ENCODE measurements at places on chromosomes 6 and 20.

- DNase-seq: no peak
These were observed 1.4 kb downstream of the NCOA6 start for GRCh38 chr20:34824026-34824425.

- no peak for DNase-seq
These were observed 287.3 kb upstream of the PLN start for GRCh38 chr6:118260833-118261232.

DNA sequence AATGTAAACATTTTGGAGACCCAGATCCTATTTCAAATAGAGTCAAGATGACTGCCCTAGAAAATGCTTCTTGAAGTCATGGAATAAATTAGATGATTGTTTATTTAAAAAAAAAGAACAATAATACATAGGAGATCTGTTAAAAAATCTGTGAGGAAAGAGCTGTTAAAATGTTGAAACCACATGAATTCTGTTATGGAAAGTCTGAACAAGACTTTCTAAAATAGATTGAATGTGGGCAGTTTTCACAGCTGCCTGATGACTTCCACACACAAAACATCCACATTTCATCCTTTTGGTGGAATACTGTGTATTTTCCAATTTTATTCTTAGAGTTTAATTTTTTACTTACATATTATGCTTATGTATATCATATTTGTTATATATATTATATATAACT is 186.1 kb downstream of the LAMA2 start:
- no peak for DNase-seq

GRCh38 chr20:62048821-62049291 is 16.8 kb downstream of the TAF4 start:
- no peak for DNase-seq

DNA sequence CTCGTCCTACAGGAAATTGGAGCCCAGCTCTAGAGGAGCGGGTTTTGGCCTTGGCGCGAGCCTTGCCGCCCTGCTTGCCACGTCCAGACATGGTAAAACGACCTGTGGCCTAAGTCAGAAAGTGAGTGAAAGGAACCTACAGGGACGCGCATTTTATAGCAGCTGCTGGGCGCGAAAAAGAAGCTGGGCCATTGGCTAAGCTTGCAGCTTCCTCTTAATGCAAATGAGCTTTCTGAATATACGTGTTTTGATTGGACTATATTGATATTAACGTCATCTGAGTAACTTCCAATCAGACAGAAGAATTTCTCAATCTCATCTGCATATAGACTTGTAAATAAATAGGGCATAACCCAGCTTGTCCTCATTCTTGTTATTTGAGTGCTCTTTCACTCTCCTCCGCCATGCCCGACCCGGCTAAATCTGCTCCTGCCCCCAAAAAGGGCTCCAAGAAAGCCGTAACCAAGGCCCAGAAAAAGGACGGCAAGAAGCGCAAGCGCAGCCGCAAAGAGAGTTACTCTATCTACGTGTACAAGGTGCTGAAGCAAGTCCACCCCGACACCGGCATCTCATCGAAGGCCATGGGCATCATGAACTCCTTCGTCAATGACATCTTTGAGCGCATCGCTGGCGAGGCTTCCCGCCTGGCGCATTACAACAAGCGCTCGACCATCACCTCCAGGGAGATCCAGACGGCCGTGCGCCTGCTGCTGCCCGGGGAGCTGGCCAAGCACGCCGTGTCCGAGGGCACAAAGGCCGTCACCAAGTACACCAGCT is 18.9 kb downstream of the OR2B2 start:
- peak; percentile 89 for DNase-seq

- DNase-seq: no peak
These were observed 3.5 kb downstream of the TGM3 start for GRCh38 chr20:2299301-2299700.

DNA sequence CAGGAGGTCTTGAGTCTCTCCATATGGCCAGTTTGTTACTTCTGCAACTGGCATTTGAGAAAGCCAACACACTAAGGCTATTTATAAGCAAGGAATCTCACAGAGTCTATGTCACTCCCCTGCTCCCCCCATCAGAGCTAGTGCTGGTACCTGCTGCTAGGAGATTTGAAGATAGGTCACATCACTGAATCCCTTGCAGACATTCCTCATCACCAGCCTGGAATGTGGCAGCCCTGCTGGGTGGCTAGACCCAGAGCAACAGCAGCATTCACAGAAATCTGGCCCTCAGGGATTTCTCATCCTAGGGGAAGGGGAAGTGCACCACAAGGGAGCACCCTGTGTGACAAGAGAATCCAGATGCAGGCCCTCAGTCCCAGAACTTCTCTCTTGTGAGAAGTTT is 672.1 kb downstream of the HACE1 start:
- no peak for DNase-seq

GRCh38 chr6:16486661-16487060 is 248.3 kb downstream of the GMPR start:
- DNase-seq: no peak

GRCh38 chr6:46491628-46492547 is 639 bp upstream of the RCAN2 start:
- peak; percentile 61 for DNase-seq

DNA sequence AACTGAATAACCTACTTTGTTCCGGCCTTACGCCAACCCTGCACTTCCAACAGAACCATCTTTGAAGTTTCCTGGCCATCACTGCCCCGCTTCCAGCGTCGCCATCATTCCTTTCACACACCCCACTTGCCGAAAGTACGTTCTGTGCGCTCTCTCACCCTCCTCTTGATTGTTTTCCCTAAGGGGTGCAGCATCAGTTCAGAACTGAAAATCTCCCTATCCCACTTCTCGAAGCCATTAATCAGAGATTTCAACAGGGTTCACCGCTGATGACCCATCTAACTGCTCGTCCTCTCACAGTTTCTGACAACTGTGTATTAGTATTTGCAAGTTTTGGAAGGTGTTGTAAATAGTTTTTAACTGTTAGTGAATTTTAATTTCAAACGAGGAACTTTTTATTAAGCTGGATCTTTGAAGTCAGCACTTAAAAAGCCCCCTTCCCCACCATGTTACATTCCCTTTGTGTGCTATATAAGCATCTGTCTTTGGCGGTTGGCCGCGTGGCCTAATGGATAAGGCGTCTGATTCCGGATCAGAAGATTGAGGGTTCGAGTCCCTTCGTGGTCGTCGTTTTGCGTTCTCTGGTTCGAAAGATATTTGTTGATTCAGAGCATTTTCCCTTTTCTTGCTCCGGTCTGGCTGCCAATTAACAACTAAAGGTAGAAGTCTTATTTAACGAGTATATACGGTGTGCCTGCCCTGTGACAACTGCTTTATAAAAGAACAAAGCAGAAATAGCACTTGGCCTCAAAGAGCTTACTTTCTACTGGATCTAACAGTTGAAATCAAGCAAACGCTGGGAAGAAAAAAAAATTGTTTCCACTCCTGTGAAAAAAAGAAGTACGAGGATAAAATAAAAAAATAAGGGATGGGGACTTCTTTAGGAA is 42.6 kb downstream of the TRIM27 start:
- peak; percentile 67 for DNase-seq

- no peak for DNase-seq
These were observed 19.4 kb downstream of the DSTN start for GRCh38 chr20:17589161-17589834.

GRCh38 chr20:43506238-43506637 is 1.3 kb upstream of the L3MBTL1 start:
- no peak for DNase-seq

DNA sequence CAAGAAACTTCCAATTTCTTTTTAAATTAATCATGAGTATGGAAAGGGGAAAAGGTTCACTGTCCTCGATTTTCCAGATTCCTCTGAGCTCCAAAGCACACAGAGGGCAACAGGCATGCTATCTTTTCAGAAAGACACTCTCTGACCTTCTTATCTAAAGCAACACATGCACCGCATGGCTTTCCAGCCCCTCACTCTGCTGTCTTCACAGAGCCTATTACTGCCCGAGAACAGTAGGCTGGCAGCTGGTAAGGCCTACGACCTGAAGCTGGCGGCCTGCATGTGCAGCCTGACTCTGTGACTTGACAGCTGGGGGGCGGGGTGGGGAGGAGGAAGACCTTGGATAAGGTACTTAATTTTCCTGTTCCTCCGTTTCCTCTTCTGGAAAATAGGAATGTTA is 86.3 kb downstream of the ELOVL4 start:
- no peak for DNase-seq

GRCh38 chr6:168193816-168194721 is 115.1 kb upstream of the FRMD1 start:
- DNase-seq: no peak

- no peak for DNase-seq
These were observed 44.7 kb downstream of the TNFAIP3 start for GRCh38 chr6:137911675-137912191.

DNA sequence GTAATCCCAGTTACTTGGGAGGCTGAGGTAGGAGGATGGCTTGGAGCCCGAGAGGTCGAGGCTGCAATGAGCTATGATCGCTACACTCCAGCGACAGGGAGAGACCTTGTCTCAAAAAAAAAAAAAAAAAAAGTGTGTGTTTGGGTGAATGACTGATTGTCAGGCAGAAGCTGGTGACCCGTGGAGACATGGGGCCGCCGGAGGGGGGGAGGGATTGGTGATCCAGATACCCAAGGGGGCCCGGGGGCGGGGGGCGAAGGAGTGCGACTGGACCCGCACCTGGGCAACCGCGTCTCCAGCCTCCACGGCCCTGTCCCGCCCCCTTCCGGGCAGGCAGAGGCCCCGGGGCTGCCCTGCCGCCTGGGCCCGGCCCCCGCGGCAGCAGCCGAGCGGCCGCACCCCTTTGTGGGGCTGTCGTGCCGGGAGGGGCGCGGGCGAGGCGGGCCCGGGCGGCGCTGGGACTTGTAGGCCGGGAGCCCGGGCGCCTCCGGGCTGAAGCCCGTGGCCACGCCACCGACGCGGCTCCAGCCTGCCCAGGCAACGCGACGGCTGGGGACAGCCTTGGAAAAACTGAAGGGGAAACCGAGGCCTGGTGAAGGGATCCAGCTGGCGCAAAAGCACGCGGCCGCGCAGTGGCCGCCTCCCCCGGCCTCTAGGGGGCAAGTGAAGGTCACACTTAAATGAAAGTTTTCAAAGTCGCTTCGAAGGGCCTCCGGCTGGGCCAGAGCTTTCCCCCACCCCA is 2.1 kb upstream of the RBM38 start:
- peak; percentile 90 for DNase-seq

DNA sequence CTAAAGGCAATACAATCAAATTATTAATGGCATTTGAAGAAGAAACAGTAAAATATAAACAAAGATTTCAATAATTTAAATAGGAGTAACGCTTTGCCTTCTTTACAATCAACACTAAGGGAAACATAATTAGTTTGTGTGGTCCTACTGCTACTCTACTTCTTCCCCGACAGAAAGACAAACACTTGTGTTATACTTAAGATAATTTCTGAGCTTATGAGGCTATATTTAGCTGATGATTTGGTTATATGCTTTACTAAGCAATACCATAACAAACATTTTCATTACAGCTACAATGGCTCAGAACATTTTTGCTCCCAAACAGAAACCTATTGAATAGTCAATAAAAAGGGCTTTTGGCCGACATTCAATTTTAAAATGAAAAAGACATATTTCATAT is 1217.2 kb upstream of the GJE1 start:
- no peak for DNase-seq

GRCh38 chr6:15426901-15427300 is 181.0 kb downstream of the JARID2 start:
- no peak for DNase-seq

DNA sequence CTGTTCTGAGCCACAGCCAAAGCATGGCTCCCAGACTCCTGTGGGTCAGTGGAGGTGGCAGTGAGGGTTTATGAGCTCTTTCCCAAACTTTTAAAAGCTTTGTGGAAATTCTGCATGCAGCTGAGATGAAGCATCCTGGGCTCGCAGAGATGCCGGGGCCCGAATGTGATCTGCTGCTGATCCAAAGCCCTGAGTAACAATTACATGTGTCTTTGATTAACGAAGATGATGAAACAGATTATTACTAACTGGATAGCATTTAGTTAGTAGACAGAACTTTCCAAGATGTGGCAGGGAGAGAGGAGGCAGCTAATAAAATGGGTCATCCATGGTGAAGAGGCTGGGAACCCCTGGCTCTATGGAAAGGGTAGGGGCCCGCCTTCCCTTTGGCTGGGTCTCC is 43.9 kb upstream of the MDFI start:
- DNase-seq: no peak

- DNase-seq: no peak
These were observed 37.9 kb upstream of the PNRC1 start for GRCh38 chr6:89042664-89043063.

DNA sequence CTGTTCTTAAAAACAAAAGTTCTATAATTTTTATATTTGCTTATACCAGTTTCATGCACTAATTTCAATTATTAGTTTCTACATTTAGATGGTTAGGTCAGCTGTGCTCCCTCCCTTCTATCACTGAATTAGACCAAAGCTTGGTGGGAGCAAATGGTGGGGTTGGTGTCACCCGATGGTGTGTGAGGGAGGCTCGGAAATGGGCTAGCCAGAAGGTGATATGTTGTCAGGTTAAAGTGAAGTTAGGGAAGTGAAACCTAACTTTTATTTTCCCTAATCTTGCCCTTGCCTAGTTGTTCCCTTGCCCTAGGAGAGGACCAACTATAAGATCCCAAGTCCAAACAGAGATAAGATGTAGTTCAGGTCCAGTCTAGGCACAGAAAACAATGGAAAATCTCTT is 38.7 kb downstream of the RPS12 start:
- no peak for DNase-seq

GRCh38 chr6:7234547-7234946 is 78.5 kb downstream of the SSR1 start:
- no peak for DNase-seq

DNA sequence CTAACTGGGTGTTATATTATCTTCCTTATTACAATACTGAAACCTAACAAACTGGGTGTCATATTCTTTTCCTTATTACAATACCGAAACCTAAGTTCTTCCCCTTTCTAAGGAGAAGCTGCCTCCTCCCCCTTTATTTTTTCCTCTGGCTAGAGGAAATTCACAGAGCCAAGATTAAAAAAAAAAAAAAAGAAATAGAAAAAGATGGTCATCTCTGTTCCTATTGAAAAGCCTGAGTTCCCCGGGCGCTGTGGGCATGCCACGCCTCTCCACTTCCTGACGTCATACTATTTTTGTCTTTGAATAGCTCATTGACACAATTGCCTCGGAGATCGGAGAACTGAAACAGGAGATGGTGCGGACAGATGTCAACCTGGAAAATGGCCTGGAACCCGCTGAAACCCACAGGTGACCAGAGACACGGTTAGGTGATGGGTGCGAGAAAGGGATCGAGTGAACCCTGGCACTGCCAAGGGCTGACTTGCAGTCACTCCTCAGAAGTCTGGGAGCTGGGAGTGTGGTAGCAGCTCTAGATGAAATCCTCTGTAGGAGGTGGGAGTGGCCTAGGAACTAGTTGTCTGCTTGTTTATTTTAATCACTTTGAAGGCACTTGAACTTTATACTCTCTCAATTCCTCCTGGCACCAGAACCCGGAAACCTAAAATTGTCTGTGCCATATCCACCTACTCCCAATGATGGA is 82.2 kb upstream of the NAA20 start:
- DNase-seq: peak; percentile 42
